ENCODE measurements at places on chromosomes 4 and X. TPM values are rescaled to one million over a fixed set of nuclear protein-coding genes. Genes with fewer than 3 reads are reported as not detected.
A peak's percentile ranks its signal among the peaks of the same experiment; 100 is the strongest.

GRCh38 chr4:10417740-10418139 is 39.5 kb downstream of the ZNF518B start:
- DNase-seq, result no peak

DNA sequence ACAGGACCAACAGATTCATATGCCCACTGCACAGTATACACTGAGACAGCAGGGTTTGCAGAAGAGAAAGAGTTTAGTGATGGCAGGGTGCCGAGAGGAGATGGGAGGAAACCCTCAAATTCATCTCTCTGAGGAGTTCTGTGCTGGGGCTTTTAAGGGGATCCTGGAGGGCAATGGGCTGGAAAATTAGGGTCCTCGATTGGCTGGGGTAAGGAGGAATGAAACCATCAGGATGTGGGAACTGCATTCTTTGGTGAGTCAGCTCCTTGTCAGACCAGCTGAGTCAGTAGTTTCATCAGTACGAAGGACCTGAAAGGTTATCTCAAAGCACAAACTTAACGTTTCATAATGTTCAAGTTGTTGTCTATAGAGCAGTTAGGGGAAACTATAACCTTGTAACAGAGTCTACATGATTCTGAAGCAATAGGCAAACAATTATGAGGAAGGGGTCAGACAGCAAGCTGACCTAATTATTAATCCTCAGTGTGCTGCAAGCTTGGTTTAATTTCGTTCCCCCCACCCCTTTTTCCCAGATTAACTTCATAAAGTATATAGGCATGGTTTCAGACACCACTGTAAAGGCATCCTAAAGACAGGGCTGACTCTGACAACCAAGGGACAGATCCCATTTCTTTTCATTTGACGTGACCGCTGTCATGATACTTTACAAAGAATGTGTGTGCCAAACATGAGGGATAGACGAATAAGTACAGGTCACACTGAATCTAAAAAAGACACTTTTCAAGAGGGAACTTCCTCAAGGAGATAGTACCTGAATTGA is 1.5 kb upstream of the MSMO1 start:
- DNase-seq, result no peak

SERPINA7 gene
- polyA plus RNA-seq, result 0.40 TPM

MTMR8 gene
- 1.8 TPM for polyA plus RNA-seq

- DNase-seq, result no peak
Observed at GRCh38 chr4:153764601-153765368, 5.0 kb upstream of the RNF175 start.

GRCh38 chr4:26020881-26021280 is 106.9 kb downstream of the SMIM20 start:
- no peak for DNase-seq

DNA sequence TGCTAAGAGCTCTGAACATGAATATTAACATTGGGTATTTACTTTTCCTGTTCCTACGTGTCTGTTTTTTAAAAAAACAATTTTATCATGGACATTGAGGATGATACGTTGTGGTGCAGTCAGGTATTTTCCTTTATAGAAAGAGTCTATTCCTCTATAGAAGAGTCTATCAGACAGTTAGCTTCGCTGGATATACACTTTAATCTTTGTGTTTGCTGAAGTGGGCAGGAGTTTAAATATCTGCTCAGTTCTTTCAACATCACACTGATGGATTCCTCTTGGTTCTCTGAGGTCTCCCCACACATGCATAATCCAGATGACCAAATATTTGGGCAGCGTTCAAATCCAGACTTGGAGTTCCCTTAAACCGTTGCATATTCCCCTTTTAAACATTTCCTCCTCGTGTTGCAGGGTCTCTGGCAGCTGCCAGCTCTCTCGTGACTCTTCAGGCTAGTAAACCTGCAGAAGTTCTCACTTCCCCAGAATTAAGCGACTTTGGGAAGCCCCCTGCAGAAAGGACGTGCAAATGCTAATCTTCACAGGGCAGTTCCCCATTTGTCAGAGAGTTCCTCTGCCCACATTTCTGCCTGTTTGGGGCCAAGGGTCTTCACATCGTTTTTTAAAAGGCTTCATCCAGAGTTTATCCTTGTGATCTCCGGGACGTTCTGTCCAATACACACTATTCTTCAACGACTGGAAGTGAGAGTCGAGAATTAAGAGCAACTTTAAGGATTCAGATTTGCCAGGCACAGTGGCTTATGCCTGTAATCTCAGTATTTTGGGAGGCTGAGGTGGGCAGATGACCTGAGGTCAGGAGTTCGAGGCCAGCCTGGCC is 20.5 kb upstream of the DHRSX start:
- no peak for DNase-seq

DNA sequence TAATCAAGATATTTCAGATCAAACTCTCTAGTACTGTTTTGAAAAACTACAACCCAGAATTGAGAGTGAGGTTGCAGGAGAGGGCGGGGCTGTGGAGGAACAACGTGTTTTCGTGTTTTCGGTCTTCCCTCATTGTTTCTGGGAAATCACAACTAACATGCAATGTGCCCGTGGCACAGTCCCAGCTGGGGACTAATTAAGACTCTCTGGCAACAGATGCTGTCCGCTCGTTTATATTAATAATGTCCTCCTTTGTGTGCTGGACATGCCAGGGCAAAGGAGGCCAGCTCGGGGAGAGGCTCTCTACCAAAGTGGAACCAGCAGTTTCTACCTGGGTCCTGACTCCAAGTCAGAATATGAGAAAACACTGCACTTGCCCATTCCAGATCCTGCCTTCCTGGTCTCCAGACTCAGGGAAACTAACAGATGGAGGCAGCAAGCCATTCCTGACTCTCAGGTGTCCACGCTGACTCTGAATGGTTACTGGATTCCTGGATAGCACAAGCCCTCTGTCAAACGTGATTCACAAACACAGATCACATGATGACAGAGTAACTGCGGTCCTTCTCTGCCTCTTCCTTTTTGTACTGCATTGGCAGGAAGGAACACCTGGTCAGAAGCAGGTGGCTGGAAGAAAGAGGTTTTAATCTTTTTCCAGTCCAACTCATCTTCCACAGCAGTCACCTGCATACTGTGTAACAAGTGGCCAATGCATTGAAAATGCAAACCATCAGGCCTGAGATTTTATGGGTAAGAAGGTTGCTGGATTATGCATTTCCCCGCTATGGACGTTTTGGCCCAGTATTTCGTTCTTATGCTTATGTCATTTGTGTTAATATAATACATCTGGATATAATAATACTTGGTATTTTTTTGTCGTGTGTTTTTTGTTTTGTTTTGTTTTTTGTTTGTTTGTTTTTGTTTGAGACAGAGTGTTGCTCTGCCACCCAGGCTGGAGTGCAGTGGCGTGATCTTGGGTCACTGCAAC is 65.0 kb downstream of the COQ2 start:
- no peak for DNase-seq

- DNase-seq, result peak; percentile 78
Observed at GRCh38 chr4:119300101-119300978, 21.6 kb downstream of the FABP2 start.

DNA sequence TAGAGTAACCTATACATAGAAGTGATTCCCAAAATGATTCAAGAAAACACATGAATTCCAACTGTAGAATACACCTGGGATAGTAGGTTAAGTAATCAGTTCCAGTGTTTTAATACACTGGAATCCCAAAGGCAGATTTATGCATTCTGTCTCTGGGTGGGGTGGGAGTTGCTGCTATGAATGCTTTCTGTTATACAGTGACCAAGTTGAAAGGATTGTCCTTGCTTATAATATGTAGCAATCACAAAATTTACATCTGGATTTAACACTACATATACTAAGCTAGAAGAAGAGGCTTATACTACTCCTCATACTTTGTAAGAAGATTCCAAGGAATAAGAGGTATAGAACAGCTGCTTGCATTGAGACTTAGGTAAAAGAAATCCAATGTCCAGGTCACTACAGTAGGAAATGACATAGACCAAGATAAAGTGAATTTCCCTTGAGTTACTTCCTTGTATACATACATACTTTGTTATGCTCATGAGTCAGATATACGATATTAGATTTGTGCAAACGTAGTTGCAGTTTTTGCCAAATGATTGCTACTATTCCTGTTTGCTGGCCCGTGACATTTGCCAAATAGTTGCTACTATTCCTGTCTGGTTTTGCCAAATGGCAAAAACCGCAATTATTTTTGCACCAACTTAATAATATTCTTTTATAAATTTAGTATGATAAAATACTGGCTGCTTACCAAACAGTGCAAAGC is 210.5 kb upstream of the DIAPH2 start:
- DNase-seq, result no peak

DNA sequence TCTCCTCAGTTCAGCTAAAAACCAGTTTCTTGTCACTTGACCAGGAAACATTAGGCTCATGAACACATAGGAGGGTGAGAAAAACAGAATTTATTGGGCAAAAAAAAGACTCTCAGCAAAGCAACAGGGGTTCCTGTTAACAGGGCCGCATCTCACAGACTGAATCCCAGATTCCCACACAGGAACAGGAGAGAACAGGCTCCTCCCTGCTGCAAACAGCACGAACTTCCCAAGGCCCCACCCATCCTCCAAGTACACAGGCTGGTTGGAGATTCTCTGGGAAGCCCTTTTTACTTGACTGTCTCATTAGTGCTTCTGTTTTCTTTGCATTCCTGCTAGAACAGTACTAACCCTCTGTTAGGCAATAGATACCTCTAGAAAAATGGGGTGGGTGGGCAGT is 52.4 kb upstream of the IL21 start:
- DNase-seq, result no peak

DNA sequence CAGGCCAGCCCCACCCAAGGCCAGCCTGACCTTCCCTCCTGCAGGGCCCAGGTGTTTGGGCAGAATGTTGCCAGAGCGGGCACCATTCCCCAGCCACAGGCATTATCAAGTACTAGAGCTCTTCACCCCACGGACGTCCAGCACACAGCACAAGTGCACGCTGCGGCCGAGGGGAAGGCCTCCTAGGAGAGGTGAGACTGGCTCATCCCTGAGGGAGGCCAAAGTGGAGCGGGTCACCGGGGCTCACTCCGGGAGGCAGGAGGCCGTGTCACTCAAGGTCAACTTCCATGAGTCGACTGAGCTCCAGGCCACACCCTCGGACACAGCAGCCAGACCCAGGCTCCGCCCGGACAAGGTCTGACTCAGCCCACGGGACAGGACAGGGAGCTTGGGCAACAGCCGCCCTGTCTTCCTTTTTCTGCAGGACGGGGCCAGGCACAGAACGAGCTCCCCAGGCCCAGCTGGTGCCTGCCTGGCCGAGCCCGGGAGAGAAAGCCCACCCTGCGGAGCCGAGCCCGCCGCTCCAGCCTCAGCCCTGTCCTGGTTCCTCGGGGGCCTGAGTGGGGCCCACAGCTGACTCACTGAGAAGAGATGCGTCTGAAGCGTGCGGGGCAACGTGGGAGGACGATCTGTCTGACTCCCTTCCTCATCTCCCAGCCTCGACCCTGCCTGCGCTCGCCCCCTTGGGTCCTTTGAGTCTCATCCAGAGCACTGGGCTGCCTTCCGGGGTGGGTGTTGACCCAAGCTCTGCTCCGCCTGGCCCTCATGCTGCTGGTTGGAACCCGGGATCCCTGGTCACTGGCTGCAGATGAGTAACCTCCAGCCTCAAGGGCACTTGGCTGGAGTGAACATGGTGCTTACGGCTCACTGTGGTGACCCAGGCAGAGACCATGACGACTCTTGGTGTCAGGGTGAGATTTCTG is 1.6 kb downstream of the SLC49A3 start:
- no peak for DNase-seq

GRCh38 chr4:113707048-113707447 is 54.5 kb downstream of the CAMK2D start:
- no peak for DNase-seq

VEGFD gene
- polyA plus RNA-seq, result 0.22 TPM

GRCh38 chr4:173334891-173335752 is 964 bp upstream of the HMGB2 start:
- DNase-seq, result peak; percentile 66

Data from right renal cortex interstitium (tissue), 3 donors.